ENCODE measurements at places on chromosomes 16 and 17.

DNA sequence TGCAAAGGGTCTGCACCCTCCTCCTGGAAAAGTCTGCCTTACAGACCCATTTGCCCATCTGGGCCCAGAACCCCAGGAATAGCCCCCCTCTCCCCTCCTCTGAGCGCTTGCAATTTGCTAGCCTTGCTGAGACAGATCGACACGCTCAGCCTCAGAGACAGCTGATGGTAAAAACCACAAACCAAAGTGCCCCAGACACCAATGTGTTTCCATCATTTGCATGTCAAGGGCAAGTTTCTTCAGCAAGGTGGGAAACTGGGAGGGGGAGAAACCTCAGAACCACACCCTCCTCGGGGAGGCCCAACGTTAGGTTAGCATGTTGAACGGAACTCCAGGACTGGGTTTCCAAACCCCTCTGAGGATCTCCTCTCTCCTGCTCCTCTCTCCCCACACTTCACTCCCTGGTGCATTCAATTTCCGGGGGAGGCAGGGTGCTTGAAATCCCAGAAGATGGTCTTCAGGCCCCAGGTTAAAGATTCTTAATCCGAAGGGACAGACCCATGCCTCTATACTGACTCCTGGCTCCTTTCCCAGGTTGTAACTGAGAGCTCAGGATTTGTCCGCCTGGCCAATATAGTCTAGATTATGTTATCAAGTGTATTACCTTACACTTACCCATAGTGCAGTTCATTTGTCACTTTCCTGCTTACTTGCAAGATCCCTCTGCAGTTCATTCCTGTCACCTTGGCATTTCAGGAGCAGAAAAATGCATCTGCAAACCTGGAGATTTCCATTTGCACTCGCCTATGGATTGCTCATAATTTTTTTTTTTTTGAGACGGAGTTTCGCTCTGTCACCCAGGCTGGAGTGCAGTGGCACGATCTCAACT is 1.3 kb upstream of the CUEDC1 start:
- DNase-seq = no peak

- no peak for DNase-seq
These were observed 58.4 kb downstream of the TMEM100 start for GRCh38 chr17:55664287-55664686.

DNA sequence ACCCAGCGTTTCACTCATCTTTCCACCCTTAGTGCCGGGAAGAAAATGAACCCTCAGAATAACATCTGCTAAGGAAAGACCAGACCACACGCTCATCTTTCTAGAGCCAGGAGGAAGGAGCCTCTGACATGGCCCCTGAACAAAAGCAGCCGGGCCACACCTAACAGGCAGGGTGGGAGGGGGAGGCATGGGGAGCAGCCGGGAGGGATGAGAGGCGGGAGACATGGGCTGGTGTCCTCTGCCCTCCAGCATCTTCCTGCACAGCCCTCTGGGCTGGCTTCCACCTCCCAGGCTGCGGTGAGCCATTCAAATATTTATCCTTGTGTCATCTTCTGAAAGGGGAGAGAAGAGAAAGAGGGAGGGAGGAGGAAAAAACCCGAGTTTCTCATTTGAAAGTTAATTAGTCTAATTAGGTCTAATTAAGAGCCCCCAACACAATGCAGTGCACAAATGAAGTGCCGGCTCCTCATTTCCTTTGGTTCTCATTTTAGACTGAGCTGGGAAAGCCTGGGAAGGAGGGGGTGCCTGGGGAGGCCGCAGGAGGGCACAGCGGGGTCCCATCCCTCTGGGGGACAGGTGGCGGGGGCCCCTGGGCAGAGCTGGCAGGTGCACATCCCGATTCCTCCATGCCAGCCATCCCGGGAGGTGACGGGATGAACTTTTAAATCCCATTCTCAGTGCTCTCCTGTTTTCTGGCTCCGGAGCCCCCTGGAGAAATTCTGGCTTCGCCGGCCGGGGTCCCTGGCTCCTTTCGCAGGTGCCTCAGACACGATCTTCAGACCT is 90.5 kb downstream of the ENGASE start:
- DNase-seq = no peak

GRCh38 chr16:68257251-68257905 is 6.9 kb upstream of the SLC7A6 start:
- no peak for DNase-seq

- DNase-seq = no peak
These were observed 34.7 kb downstream of the SBK1 start for GRCh38 chr16:28326881-28327610.

DNA sequence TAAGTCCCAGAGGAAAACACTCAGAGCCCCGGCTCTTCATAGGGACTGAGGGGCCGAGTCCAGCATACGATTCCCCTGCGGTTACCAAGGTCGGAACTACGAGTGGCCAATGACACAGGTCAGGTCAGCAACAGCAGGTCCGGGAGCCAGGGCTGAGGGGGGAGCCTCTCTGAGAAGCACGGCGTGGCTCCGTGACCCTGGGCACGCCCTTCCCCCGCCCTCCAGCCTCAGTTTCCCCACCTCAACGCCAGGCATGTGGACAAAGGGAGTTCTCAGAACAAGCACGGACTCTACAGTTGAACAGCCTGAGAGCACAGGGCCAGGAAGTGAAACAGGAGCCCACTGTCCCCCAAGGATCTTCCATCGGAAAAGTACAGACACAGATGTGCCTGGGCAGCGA is 25.6 kb downstream of the TPSD1 start:
- DNase-seq = no peak

DNA sequence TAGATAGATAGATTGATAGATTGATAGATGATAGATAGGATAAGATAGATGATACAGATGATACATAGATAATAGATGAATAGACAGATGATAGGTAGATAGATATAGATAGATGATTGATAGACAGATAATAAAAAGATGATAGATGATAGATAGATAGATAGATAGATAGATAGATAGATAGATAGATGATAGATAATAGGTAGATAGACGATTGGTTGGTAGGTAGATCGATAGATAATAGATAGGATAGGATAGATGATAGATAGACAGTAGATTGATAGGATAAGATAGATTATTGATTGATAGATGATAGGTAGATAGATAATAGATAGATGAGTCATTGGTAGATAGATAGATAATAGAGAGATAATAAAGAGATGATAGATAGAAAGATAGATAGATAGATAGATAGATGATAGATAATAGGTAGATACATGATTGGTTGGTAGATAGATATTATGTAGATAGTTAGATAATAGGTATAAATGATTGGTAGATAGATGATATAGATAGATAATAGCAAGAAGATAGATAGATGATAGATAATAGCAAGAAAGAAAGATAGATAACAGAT is 109.4 kb upstream of the C16orf82 start:
- no peak for DNase-seq

DNA sequence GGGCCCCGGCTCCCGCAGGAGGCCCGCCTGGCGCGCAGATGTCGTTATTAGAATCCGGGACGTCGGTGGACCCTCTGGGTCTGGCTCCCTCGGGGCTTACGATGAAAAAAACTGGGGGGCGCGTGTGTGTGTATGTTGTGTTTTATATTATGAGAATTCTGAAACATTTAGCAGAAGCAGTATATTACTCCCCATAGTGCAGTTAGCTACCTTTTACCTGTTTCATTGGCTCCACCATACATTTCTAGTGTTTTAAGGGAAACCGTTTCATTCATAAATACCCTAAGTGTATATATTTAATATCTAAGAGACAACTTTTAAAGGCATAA is 486 bp upstream of the DNAJA2 start:
- DNase-seq = no peak

DNA sequence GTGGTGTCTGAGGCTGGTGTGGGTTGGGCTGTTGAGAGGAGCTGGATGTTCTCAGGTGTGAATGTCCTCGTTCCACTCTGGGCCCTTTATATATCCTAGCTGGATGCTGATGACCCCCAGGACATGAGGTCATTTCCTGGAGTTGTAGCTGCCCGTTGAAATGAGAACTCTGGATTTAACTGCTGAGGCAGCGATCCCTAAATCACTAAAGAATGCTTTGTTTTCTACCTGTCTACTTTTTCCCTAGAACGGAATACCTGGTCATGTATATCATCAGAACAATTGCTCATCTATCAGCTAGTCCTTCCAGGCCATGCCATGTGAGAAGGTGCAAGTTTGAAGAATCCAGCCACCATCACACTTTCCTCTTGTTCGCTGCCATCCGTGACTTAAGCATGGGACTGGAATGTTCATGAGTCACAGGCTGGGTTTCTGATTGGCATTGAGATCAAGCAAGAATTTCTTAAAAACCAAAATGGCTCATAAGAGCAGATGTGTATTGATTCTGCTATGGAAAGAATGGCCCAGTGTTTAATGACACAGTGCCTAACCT is at the start of gene KRTAP2-3:
KRTAP2-3 (minus strand) TSS at position 63 of the 553 bp plus-strand sequence. CDS start 64 bp downstream, outside the sequence.
- peak; percentile 95 for DNase-seq

Measured in AG04449 (cell line).